ENCODE measurements at places on chromosomes 12 and 14.

DNA sequence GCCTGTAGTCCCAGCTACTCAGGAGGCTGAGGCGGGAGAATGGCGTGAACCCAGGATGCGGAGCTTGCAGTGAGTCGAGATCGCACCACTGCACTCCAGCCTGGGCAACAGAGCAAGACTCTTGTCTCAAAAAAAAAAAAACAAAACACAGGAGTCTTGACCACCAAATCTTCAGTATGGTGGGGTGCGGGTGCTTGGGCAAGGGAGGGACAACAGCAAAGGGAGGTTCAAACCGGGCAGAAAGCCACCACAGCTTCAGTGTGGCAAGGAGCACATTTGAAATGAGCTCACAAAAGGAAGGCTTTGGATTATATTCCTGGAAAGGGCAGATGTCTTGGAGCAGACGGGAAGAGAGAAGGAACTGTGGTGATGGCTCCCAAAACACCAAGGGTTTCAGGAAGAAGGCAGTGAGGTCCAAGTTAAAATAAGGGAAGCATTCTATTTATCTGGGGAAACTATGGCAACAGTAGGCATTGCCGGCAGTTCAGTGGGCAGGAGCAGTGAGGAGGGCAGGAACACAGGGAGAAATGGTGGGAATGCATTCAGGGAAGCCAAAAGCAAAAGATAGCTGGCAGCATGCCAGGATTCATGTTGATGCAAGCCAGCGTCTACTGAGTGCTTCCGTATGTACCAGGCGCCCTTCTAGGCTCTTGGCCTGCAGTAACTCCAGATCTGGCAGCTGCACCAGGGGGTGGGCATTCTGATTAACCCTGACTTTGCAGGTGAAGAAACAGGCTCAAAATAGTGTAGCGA, 51.0 kb upstream of the SRSF5 start:
- DNase-seq: peak; percentile 60
- no peaks in the 10 kb centered on the region for H3K36me3 ChIP-seq
- peaks cover 37% of the 10 kb centered on the region for H3K4me1 ChIP-seq
- H3K4me3 ChIP-seq: no peak overlapping the region
- no peak overlapping the region for H3K27ac ChIP-seq

GRCh38 chr12:30828686-30829085, 73.9 kb upstream of the CAPRIN2 start:
- no peaks in the 10 kb centered on the region for H3K27me3 ChIP-seq
- H3K4me1 ChIP-seq: no peaks in the 10 kb centered on the region
- no peak overlapping the region for H3K27ac ChIP-seq
- no peak for DNase-seq

DNA sequence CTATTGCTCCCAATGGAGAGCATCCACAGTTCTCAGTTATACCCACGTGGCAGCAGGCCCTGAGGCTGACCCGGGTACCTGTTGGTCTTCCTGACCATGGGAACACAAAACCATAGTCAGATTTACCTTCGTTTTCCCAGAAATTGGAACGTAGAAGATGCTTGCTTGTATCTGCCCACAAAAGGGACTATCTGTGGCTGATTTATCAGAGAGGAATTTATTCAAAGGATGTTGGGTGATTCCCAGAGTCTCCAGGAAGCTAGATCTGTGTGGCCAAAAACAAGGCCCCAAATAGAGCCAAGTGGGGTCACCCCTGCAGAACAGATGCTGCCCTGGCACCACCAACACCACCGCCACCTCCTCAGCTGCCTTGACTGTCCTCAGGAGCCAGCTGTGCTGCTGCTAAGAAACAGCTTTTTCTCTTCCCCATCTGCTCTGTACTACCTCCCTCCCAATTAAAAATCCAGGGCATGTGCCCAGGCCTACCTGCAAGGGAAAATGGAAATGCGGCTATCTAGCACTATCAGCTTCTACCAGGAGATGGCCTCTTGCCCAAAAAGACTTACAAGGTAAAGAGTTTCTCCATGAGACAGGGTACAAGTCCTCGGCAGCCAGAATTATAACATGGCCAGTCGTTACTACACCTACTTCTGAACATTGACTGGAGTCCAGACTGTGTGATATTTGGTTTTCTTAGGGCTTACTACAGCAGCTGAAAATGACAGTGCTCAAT, 128.6 kb upstream of the PLEKHG7 start:
- DNase-seq: no peak
- H3K27ac ChIP-seq: no peak overlapping the region

- peaks cover 10% of the 10 kb centered on the region for H3K27me3 ChIP-seq
- peaks cover 19% of the 10 kb centered on the region for H3K4me1 ChIP-seq
- no peak overlapping the region for H3K27ac ChIP-seq
- H3K4me3 ChIP-seq: no peak overlapping the region
- no peak for DNase-seq
Measured at GRCh38 chr12:4905316-4905715, 4.4 kb upstream of the KCNA1 start.

GRCh38 chr12:13071305-13072280, 27.4 kb downstream of the FAM234B start:
- no peaks in the 10 kb centered on the region for H3K36me3 ChIP-seq
- no peak overlapping the region for H3K27ac ChIP-seq
- no peaks in the 10 kb centered on the region for H3K27me3 ChIP-seq
- H3K4me3 ChIP-seq: no peak overlapping the region
- no peak for DNase-seq

DNA sequence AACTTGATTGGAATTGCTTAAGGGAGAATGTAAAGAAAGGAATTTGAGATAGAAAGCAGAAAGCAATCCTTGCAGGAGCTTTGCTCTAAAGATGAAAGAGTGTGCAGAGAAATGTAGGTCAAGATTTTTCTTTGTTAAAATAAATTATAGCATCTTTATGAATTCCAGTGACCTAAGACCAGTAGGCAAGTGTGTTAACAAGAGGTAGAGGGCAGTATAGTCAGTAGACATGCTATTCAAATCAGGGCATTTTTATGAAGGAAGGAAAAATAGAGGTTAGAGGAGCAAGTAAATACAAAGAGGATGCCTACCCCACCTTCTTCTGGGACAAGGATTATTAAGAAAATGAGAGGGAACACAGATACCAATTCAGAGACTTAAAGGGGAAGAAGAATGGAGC, 148.5 kb downstream of the PLCZ1 start:
- no peak overlapping the region for H3K4me3 ChIP-seq
- DNase-seq: no peak
- H3K4me1 ChIP-seq: no peaks in the 10 kb centered on the region
- H3K36me3 ChIP-seq: no peaks in the 10 kb centered on the region

DNA sequence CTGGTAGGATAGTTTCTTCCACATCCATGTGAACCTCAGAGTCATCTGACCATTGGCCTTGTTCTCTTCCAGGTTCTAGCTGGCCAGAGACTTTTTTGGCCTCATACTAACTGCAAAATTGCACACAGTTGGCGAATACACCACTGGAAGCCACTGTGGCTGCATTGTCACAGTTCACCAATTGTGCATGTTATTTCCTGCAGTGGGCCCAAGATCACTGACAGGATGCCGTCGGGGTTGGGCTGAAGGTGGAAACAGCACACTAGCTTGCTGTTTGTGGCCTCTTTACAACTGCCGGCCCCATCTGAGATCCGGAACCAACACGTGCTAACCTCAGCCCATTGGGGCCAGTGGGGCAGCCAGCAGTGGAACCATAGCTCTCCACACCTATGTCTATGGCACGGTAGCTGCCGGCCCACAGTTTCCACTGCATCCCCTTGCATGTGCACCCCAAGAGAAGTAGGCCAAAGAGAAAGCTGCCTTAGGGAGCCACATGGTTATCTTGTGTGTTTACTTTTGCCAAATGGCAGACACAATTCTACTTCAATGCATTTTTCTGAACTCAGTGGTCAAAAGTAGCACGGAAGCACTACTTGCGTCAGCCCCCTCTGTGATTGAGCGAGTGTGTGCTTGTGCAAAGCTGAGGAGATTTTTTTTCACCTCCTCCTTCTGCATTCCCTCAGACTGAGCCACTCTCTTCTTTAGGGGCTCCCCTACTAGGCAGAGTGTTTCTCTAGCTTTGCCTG, 464.0 kb downstream of the RAD51B start:
- DNase-seq: no peak
- peaks cover 21% of the 10 kb centered on the region for H3K4me1 ChIP-seq
- H3K36me3 ChIP-seq: no peaks in the 10 kb centered on the region

DNA sequence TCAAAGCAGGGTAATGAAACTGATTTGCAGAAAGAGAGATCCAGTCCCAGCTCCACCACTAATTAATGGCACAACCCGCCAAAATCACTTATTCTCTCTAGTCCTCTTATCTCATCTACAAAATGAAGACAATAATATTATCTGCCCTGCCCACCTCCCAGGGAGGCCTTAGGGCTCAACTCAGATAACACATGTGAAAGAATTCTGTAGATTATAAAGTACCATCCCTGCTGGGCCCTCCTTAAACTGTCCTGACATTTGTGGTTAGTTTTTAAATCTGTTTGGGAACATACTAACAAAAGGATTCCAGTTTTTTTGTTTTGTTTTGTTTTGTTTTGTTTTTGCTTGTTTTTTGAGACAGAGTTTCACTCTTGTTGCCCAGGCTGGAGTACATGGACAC, 7.3 kb downstream of the POMT2 start:
- H3K27ac ChIP-seq: no peak overlapping the region
- H3K4me3 ChIP-seq: no peak overlapping the region
- no peak for DNase-seq

- no peak for DNase-seq
- H3K27me3 ChIP-seq: no peaks in the 10 kb centered on the region
- peaks cover 38% of the 10 kb centered on the region for H3K4me1 ChIP-seq
- H3K4me3 ChIP-seq: no peak overlapping the region
Measured at GRCh38 chr14:71399057-71399487, 491.8 kb downstream of the PCNX1 start.

DNA sequence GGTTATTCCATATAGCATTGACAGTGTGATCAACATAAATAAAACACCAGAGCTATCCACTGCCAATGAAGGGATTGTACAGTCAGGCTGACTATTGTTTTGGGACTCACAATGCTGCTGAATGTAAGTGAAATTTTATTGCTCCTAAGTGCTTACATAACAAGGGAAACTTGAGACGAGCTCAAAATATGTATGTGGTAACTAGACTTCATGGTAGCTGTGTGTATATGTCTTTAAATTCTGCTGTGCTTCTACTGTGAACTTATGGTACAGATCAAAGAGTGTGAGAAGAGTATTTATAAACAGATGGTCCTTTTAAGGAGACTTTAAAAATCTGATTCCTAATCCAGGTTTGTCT, 6.9 kb downstream of the FLRT2 start:
- peaks cover 31% of the 10 kb centered on the region for H3K4me1 ChIP-seq
- H3K27ac ChIP-seq: no peak overlapping the region
- DNase-seq: no peak
- no peak overlapping the region for H3K4me3 ChIP-seq
- H3K27me3 ChIP-seq: no peaks in the 10 kb centered on the region

- H3K4me3 ChIP-seq: no peak overlapping the region
- peaks cover 16% of the 10 kb centered on the region for H3K4me1 ChIP-seq
- H3K36me3 ChIP-seq: no peaks in the 10 kb centered on the region
- no peaks in the 10 kb centered on the region for H3K27me3 ChIP-seq
Measured at GRCh38 chr12:87814625-87815024, 214.6 kb downstream of the C12orf50 start.

DNA sequence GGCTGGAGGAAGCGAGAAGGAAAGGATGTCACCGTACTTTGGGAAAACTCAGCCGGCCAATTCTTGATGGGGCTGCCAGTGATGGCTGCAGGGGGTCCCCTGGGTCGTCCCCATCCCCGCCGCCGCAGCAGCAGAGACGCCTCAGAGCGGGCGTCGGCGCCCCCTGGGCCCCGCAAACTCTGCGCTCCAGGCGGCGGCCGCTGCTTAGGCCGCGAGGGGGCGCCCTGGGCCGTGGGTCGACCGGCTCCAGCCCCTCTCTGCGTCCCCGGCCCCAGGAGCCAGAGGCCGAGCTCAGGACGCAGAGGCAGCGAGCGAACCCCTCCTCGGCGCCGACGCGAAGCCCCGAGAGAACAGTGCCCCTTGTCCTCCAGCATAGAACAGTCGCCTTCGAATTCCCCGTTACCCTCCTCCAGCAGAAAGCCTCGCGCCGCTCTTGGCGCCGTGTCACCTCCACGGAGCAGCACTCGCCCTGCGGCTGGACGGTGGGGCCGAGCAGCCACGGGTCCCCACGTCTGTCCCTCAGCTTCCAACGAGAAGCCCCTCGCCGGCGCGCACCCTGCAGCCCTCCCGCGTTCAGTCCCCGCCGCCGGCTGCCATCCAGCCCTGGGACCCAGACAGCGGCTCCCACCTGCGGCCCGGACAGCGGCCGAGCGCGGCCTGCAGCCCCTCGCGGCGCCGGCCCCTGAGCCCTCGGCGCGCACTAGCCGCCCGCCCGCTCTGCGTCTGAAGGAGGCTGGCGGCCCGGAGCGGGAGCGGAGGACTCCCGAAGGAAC, 106.6 kb downstream of the PRICKLE1 start:
- peaks cover 23% of the 10 kb centered on the region for H3K4me1 ChIP-seq
- H3K36me3 ChIP-seq: no peaks in the 10 kb centered on the region
- H3K4me3 ChIP-seq: peak overlapping the region; percentile 95
- H3K27me3 ChIP-seq: no peaks in the 10 kb centered on the region
- peak; percentile 6 for DNase-seq
- peak overlapping the region; percentile 75 for H3K27ac ChIP-seq
